Right atrium auricular region (tissue), 2 donors: ENCODE measurements at places on chromosomes 13 and 19. TPM values are rescaled to one million over a fixed set of nuclear protein-coding genes. Genes with fewer than 3 reads are reported as not detected.

Gene PDS5B
- total RNA-seq = 14.7 TPM

Gene RASIP1
- total RNA-seq = 22.9 TPM

DNA sequence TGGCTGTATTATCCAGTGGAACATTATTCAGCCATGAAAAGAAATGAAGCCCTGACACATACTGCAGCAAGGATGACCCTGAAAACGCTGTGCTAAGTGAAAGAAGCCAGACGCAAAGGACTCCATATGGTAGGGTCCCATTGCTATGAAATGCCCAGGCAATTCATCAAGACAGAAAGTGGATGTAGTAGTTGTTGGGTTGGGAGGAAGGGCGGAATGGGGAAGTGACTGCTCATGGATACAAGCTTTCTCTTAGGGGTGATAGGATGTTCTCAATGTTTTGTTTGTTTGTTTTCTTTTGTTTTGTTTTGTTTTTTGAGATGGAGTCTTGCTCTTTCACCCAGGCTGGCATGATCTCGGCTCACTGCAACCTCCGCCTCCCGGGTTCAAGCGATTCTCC is 11.1 kb upstream of the CEACAM16 start:
- no peak overlapping the region for H3K27ac ChIP-seq
- H3K4me1 ChIP-seq = no peaks in the 10 kb centered on the region
- no peak overlapping the region for H3K4me3 ChIP-seq
- no peak for DNase-seq

Gene GPI
- 340 TPM for total RNA-seq

- H3K27me3 ChIP-seq = no peaks in the 10 kb centered on the region
- DNase-seq = no peak
- H3K4me3 ChIP-seq = no peak overlapping the region
These were observed 186.5 kb downstream of the NHLRC3 start for GRCh38 chr13:39224671-39225240.

DNA sequence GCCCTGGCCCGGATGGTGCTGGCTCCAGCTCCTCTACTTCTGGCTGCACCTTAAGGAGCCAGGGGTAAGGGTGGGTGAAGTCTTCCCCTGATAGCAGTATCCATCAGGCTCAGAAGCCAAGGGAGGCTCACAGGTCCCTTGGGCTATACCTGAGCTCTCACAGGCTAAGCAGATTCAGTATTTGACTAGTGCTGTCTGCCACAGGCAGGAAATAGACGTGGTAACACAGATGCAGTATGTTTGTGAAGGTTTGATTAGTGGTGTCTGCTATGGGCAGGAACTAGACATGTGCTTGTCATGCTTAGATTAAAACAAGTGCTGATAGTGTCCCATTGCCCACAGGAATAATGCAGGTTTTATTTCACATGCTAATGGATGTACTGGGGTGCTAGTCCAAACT is 4.0 kb downstream of the SYT5 start:
- peaks cover 28% of the 10 kb centered on the region for H3K27me3 ChIP-seq
- DNase-seq = no peak
- H3K4me1 ChIP-seq = peaks cover 33% of the 10 kb centered on the region

DNA sequence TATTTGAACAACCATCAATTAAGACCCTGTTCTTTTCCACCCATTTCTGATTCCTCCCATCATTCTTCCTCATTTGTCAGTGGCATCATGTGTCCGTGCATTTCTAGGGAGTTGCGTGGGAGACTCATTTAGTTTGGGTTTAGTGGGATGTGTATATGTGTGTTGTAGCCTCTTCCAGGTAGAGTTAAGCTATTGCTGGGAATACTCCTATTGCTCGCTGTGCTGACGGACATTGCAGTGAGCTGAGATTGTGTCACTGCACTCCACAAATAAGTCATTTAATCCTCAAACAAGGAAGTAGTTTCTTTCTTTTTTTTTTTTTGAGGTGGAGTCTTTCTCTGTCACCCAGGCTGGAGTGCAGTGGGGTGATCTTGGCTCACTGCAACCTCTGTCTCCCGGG is 42.2 kb upstream of the RCBTB2 start:
- no peaks in the 10 kb centered on the region for H3K4me1 ChIP-seq
- no peak for DNase-seq
- H3K27ac ChIP-seq = no peak overlapping the region
- no peak overlapping the region for H3K4me3 ChIP-seq

DNA sequence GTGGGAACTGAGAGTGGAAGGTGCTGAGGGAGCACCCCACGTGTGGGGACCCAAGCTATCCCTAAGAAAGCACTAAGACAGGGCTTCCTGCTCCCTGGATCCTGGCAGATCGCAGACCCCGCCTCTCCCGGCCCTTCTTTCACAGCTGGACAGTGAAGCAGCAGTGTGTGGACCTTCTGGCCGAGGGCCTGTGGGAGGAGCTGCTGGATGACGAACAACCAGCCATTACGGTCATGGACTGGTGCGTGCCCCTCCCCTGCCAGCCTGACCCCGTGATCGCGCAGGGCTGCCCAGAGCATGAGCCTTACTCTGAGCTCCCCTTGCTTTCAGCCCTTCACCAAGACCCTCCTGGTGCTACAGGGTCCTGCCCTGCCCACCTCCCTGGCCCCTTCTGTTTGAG is 2.3 kb downstream of the NCCRP1 start:
- H3K36me3 ChIP-seq = no peaks in the 10 kb centered on the region
- DNase-seq = no peak
- H3K4me3 ChIP-seq = no peak overlapping the region
- no peaks in the 10 kb centered on the region for H3K4me1 ChIP-seq
- no peak overlapping the region for H3K27ac ChIP-seq

Gene COL4A1
- total RNA-seq = 201 TPM

- H3K4me3 ChIP-seq = no peak overlapping the region
- H3K36me3 ChIP-seq = no peaks in the 10 kb centered on the region
- H3K27me3 ChIP-seq = no peaks in the 10 kb centered on the region
- H3K27ac ChIP-seq = no peak overlapping the region
These were observed 2.4 kb downstream of the DKKL1 start for GRCh38 chr19:49366110-49366509.

GRCh38 chr13:45441633-45442032 is 23.1 kb upstream of the COG3 start:
- no peak overlapping the region for H3K4me3 ChIP-seq
- no peaks in the 10 kb centered on the region for H3K27me3 ChIP-seq
- H3K36me3 ChIP-seq = no peaks in the 10 kb centered on the region
- DNase-seq = no peak

DNA sequence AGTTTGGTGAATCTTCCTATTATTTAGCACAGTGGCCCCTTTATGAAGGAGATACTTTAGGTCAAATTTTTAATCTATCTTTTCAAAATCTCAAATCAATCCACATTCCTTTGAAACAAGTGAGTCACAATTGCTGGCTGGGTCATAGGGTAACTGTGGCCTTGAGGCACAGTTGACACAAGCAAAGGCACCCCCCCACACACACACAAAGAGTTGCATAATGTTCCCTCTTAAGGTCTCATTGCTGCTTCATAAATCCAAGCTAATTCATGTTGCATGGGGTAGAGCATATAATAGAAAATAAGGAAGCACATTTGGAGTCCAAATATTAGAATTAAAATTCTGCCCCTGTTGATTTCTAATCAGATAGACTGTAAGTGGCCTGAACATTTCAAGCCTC is 171.5 kb downstream of the DLEU7 start:
- no peak overlapping the region for H3K27ac ChIP-seq
- H3K4me1 ChIP-seq = peaks cover 11% of the 10 kb centered on the region
- no peaks in the 10 kb centered on the region for H3K27me3 ChIP-seq
- DNase-seq = no peak

DNA sequence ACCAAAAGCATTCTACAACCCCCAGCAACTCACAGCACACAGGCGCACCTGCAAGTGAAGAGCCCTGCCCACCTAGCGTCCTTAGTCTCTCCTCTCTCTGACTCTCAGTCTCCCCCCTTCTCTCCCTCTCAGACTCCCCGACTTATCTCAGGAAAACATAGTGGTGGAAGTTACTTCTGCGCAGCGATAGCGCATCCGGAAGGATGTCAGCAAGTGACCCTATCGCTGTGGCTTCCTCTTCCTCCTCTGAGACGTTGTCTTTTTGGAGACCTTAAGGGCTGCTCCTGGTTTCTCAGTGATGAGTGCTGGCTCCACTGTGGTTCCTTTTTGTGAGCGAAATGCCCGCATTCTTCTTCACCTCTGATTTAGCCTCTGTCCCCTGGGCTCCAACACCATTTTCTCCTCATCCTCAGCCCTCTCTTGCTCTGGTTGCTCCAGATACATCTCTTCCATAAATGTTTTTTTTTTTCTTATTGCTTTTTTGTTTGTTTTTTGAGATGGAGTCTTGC is 1.4 kb upstream of the YIF1B start:
- peaks cover 49% of the 10 kb centered on the region for H3K4me1 ChIP-seq
- no peaks in the 10 kb centered on the region for H3K36me3 ChIP-seq
- no peaks in the 10 kb centered on the region for H3K27me3 ChIP-seq

DNA sequence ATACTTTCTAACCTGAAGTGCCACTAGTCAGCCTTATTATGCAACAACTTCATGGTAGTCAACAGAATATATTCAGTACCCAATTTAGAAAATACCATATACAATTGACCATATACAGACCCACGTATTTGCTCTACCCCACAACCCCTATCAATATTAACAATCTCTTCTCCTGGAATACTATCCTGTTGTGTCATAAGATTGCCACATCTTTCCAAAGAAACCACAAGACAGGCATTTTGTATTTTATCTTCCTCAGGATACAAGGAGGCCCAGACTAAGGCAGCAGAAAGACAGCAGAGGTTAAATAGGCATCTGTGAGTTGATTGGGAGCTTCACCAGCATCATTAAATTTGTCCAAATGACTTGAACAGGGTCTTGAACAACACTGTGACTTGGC is 4.5 kb downstream of the SPART start:
- H3K4me1 ChIP-seq = no peaks in the 10 kb centered on the region
- no peaks in the 10 kb centered on the region for H3K36me3 ChIP-seq
- H3K27ac ChIP-seq = no peak overlapping the region
- H3K27me3 ChIP-seq = no peaks in the 10 kb centered on the region

GRCh38 chr13:77056382-77056781 is 29.4 kb upstream of the FBXL3 start:
- no peak overlapping the region for H3K27ac ChIP-seq
- DNase-seq = no peak
- H3K4me3 ChIP-seq = no peak overlapping the region
- H3K4me1 ChIP-seq = no peaks in the 10 kb centered on the region

GRCh38 chr13:75505327-75505726 is 23.4 kb upstream of the TBC1D4 start:
- H3K4me3 ChIP-seq = no peak overlapping the region
- no peak overlapping the region for H3K27ac ChIP-seq
- H3K4me1 ChIP-seq = no peaks in the 10 kb centered on the region
- DNase-seq = no peak
- H3K27me3 ChIP-seq = no peaks in the 10 kb centered on the region

DNA sequence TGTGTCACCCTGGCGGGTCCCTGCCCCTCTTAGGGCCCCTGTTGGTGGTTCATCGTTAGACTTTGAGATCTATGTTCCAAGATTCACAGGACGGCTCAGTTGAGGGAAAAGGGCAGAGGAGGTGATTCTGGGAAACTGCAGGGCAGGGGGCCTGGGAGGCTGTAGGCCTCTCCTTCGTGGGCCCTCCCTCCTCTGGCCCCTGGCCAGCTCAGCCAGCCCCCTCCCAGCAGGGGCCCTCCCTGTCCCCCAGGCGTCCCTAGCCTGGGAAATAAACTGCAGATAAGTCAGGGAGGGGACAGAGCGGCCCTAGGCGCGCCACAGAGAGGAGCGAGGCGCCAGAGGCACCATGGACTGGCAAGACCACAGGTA is 6.5 kb downstream of the HIF3A start:
- H3K4me3 ChIP-seq = no peak overlapping the region
- peaks cover 60% of the 10 kb centered on the region for H3K36me3 ChIP-seq
- H3K27me3 ChIP-seq = no peaks in the 10 kb centered on the region
- no peak for DNase-seq

GRCh38 chr19:6489278-6490061 is 7.9 kb upstream of the DENND1C start:
- no peak overlapping the region for H3K4me3 ChIP-seq
- H3K27ac ChIP-seq = no peak overlapping the region
- no peaks in the 10 kb centered on the region for H3K27me3 ChIP-seq
- DNase-seq = no peak

GRCh38 chr13:44425041-44425814 is 51.6 kb downstream of the SERP2 start:
- peaks cover 9% of the 10 kb centered on the region for H3K4me1 ChIP-seq
- no peak overlapping the region for H3K4me3 ChIP-seq
- no peak for DNase-seq
- H3K27me3 ChIP-seq = no peaks in the 10 kb centered on the region
- no peak overlapping the region for H3K27ac ChIP-seq

- peak overlapping the region; percentile 78 for H3K27ac ChIP-seq
- peaks cover 11% of the 10 kb centered on the region for H3K36me3 ChIP-seq
- H3K4me1 ChIP-seq = peaks cover 58% of the 10 kb centered on the region
- no peaks in the 10 kb centered on the region for H3K27me3 ChIP-seq
- no peak overlapping the region for H3K4me3 ChIP-seq
These were observed 111.7 kb downstream of the INSR start for GRCh38 chr19:7182489-7182888.

DNA sequence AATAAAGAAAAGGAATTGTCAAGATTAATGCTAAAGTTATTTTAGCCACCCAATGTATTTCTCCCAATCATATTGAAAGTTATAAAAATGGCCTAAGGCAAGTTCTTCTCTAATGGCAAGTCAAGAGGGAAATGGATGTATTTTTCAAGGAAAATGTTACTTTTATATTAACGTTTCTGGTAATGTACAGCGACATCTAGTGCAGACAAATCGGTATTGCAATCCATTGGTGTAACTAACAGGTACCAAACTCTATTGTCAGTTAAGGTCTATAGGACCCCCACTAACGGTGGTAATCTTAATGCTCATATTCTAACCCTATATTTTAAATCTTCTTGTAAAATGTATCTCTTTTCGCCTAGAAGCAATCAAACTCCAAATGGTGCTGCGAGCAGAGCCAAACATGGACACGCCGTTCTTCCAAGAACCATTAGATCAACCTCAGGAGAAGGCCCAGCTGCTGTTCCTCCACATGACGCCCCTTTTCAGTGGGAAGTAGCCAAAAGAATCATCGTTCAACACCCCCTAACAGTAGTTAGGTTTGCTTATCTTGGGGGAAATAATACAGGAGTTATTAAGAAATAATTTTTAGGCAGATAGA is 98.5 kb upstream of the PABPC3 start:
- no peak overlapping the region for H3K27ac ChIP-seq
- no peaks in the 10 kb centered on the region for H3K27me3 ChIP-seq
- H3K36me3 ChIP-seq = no peaks in the 10 kb centered on the region

- no peaks in the 10 kb centered on the region for H3K36me3 ChIP-seq
- H3K4me1 ChIP-seq = no peaks in the 10 kb centered on the region
- H3K27ac ChIP-seq = peak overlapping the region; percentile 40
These were observed 146.5 kb upstream of the ARGLU1 start for GRCh38 chr13:106714271-106714982.

Gene F10
- 21.9 TPM for total RNA-seq

Gene TBXA2R
- 0.67 TPM for total RNA-seq

GRCh38 chr19:33089010-33089409 is 8.0 kb downstream of the GPATCH1 start:
- H3K27me3 ChIP-seq = no peaks in the 10 kb centered on the region
- H3K4me1 ChIP-seq = no peaks in the 10 kb centered on the region
- H3K36me3 ChIP-seq = peaks cover 51% of the 10 kb centered on the region

DNA sequence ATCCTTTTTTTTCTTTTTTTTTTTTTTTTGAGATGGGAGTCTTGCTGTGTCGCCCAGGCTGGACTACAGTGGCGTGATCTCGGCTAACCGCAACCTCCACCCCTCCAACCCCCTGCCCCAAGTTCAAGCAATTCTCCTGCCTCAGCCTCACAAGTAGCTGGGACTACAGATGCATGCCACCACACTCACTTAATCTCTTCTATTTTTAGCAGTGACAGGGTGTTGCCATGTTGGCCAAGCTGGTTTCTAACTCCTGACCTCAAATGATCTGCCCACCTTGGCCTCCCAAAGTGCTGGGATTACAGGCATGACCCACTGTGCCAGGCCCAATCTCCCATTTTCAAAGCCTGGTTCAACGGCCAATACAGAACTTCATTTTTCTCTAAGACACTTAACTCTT is 9.1 kb downstream of the FOXO1 start:
- no peaks in the 10 kb centered on the region for H3K36me3 ChIP-seq
- no peak overlapping the region for H3K27ac ChIP-seq
- no peak for DNase-seq
